Inflammatory macrophage treated with lipopolysaccharide for 4 hours (primary cell): ENCODE measurements at places on chromosomes 1 and 21.
A peak's percentile ranks its signal among the peaks of the same experiment; 100 is the strongest.

DNA sequence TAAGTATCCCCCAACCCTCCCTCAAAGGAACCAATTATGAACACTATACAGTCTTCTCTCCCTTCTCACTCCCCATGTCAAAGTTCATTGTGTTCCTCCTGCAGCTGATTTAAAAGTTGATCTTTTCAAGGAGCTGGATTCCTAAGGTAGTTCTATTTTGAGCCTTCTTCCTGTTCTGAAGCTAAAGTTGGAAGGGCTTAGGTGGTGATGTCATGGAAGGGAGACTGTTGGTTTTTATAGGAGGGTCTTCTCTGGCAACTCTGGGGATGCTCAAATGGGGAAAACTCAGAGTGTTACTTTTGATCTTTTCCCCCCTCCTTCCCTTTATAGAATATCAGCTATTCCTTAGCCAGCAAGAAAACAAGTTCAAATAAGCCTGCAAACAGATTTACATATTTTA, 83.0 kb upstream of the AK4 start:
- no peak for DNase-seq

GRCh38 chr1:153938996-153939395, 7.5 kb downstream of the DENND4B start:
- DNase-seq: no peak

DNA sequence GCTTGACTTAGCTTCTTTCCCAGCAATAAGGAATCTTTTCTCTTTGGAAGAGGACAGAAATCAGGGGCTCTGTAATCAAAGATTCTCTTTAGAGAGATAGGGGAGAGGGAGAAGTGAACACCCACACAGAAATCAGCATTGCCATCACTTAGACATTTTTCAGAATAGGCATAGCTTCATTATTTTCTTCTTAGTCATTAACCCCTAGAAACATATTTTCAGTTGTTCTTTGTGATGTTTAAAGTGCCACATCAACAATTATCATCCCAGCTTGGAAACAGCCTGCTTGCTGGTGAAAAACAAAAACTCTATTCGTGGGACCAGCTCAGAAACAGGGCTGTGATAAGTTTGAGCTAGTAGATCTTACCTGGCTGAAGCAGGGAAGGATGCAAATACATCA, 88.3 kb upstream of the SLC44A3 start:
- DNase-seq: no peak

DNA sequence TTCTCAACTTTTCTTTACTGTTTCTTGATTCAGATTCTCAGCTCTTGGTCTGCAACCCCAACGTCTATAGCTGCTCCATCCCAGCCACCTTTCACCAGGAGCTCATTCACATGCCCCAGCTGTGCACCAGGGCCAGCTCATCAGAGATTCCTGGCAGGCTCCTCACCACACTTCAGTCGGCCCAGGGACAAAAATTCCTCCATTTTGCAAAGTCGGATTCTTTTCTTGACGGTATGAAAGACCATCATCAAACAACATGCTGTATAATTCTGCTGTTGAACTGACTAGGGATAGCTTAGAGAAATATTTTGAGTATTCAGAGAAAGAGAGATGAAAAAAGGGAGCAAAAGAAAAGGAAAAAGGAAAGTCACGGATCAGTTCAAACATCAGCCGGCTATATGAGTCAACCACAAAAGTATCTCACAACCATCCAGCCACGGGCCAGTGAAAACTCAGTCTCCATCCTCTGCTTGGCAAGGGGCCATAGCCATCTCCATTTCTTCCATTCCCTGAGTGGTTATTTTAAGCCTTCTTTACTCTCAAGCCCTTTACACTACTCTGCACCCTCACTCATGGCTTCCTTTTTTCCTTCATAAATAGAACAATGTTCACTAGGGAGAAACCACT, 14.1 kb downstream of the DNASE2B start:
- no peak for DNase-seq

GRCh38 chr1:32142446-32143301, 34.8 kb downstream of the KPNA6 start:
- DNase-seq: no peak

- no peak for DNase-seq
These were observed 36.5 kb downstream of the ZMYM1 start for GRCh38 chr1:35115459-35116383.

GRCh38 chr1:231284441-231284840, 43.4 kb downstream of the GNPAT start:
- no peak for DNase-seq

- DNase-seq: no peak
These were observed 33.8 kb upstream of the ERO1B start for GRCh38 chr1:236315518-236315917.

GRCh38 chr1:53578358-53578757, 119.2 kb downstream of the DMRTB1 start:
- no peak for DNase-seq

DNA sequence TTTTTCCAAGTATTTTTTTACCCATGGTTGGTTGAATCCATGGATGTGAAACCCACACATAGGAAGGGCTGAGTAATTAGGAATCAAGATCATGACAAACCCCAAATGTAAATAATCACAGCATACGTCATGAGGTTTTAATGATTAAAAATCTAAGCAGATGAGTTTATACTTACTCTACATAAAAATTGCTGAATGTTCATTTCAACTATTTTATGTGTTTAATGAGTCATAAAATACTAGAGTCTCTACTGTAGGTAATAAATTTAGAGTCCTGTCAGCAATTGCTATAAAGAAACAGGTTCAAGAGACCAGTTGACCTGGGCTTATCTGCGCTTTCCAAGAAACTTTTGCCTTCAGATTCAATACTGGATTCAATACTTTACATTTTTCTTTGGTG, 18.2 kb downstream of the CTH start:
- DNase-seq: no peak

DNA sequence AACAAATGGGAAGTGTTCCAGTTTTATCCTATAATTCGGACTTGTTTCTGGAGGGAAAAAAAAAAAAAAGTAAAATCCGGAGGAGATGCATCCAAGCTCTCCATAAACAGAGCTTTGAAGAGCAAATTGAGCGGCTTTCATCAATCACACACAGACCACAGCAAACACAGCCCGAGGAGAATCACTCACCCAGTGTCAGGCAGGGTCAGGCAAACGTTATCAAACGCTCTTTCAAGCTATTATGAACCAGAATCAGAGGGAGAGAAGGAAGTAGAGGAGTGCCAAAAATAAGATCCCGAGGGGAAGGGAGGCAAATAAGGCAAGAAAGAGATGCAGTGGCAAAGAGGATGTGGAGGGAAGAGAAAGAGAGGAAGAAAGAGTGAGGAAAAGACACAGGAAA, 188.3 kb upstream of the CAMK1G start:
- DNase-seq: no peak

DNA sequence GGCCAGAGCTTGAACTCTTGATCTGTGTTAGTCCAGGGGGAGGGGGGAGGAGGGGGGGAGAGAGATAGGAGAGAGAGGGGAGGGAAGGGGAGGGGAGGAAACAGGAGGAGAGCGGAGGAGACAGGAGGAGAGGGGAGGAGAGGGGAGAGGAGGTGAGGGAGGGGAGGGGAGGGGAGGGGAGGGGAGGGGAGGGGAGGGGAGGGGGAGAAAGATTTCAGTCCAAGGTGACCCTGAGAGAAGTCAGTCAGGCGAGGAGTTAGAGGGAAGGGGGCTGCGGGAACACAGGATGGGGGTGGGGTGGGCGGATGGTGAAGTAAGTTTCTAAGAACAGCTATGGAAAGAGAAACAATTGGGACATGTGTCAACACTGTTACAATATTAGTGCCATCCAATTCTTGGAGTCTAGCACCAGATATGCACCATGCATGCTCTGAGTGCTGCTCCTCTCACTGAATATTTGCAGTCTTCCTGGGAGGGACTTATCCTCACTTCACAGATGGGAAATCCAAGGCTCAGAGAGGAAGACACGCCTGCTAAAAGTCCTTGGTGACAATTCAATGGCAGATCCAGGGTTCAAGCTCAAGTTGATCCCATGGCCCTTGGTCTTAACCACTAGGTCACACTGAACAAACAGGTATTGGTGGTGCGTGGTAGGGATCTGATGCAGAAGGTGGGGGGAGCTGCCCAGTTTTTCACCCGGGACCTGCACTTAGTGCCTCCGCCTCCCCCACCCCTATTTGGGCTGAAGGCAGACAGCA, 42.5 kb upstream of the ECE1 start:
- DNase-seq: peak; percentile 79

DNA sequence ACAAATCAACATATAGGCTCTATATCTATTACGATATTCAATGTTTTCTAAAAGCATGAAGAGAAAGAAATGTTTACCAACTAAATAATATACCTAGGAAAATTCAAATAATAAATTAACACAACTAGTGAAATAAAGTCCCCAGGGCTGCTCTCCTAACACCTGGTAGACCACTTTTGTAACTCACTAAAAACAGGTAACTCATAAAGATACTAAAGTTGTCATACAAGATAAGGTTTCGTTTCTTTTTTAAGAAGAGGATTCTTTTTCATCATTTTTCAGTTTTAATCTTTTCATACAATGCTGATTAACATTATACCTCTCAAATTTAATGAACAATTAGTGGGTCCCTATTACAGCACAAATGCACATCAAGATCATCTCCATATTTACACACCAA, 99.0 kb downstream of the ZZZ3 start:
- no peak for DNase-seq

DNA sequence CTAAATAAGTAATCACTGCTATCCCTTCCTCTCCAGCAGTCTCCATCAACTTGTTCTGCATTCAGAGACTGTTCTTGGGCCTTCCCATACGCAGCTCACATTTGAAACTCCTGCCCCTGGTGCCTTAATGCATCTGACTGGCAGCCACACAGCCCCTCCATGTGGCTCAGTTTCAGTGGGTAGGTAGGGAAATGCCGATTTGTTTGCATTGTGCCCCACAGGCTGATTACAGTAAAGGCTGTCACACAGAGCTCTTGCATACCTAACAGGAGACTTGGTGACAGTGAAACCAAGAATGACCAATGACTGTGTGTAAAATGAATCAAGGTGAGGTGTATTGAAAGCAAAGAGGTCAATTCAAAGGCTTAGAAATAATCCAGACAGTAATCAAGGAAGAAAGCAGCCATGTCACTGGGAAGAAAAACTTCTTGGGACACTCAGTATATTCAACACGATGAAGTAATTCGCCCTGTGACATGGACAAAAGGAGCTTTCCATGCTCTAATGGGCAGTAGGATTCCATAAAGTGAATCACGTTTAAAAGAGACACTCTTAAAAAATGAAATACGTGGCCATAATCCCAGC, 12.7 kb upstream of the B3GALNT2 start:
- no peak for DNase-seq
